ENCODE measurements at places on chromosomes 1 and 21.

DNA sequence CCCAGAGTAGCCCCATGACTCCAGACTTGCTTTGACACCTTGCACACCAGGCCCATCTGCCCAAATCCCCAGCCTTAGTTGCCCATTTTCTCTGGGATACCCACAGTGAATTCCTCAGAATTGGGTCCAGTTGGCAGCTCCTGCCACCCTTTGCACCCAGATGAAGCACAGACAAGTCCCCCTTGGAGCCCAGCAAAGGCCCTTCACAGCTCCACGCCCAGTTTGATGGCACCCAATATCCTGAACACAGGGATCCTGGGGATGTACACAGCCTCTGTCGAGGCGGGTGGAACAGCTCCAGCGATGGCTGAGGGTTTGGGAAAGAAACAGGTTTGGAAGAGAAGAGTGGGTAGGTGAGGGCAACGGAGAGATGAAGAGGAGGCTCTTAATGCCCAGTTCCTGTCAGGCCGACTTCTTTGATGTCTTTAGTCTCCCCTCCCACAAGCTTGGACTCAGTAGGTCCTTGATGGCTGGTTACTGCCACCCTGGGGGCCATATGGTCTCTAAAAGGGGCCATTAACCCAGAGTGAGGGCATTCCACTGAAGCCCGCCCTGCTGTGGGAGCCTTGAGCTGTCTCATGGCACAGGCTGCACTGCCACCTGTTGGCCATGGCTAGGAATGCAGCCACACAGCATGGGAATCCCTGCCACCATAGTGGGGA, 21.7 kb downstream of the TMEM53 start:
- peak; percentile 67 for DNase-seq

GRCh38 chr1:99004254-99004860, 304 bp downstream of the PLPPR5 start:
- DNase-seq, result no peak

GRCh38 chr21:15219039-15219438, 154.2 kb upstream of the NRIP1 start:
- DNase-seq, result no peak

GRCh38 chr1:111141245-111142220, 1.5 kb downstream of the CEPT1 start:
- no peak for DNase-seq

DNA sequence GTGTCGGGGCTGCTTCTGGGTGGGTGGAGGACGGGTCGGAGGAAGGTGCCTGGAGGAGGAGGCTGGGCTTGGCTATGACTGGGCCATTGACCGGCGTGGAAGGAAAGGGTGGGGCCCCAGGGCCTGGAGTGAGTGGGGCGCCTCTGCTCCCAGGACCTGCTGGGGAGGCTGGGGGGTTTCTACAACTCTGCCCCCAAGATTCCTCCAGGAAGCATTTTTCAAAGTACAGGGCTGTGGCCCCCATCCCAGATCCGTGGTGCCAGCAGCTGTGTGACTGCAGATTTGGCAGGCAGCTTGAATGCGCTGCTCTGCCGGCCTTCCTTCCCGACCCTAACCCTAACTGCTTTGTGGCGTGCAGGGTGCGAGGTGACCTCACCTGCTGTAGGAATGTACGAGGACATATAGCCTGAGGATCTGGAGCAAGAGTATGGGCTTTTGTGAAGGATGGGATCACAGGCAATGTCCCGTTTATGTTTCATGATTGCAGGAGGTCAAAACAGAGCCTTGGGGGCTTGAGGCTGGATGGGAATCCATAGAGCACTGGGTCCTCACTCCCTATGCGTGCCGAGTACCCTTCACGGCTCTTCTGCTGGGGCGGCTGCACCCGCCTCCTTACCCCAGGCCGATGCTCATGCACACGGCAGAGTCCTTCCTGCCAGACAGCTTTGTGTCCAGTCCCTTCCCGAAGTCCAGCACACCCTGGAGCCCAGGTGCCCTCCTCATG, 24.7 kb downstream of the TRPM2 start:
- no peak for DNase-seq

DNA sequence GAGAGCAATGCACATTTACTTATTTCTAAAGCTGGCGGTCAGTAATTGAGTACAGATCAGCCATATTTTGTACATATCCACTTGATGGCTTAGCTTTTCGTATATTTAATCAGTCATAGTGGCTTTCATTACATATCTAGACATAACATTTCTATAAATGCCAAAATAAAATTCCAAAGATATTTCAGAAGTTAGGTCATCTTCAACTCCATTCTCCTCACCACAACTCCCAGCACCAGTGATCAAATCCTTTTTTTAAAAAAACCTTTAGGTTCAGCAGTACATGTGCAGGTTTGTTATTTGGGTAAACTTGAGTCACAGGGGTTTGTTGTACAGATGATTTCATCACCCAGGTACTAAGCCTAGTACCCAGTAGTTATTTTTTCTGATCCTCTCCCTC, 53.9 kb upstream of the GNG4 start:
- DNase-seq, result no peak

DNA sequence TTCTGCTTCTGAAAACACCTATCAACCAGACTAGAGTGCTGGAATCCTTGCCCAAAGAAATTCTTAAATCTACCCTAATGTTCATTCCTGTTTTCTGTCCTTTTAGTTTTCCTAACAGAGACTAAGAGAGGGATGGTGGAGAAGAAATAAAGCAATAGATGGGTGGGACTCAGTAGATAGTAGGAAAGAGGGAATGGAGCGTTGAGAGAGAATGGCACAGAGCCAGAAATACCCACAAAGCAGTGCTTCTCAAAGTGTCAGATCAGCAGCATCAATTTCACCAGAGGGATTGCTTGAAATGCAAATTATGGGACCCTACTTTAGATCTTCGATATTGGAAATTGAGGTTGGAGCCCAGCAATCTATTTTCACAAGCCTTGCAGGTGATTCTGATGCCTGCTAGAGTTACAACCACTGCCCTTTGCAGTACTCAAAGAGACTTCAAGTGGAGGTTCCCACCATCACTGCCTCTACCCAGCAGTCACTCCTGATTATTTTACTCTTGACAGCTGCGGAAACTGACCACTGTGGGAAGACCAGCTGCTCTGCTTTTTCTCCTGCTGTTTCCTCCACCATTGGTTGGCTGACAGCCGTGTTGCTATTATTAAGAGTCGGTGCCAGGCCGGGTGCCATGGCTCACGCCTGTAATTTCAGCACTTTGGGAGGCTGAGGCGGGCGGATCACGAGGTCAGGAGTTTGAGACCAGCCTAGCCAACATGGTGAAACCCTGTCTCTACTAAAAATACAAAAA, 11.4 kb upstream of the PRPF3 start:
- DNase-seq, result no peak

GRCh38 chr1:169121146-169121923, 14.8 kb downstream of the ATP1B1 start:
- no peak for DNase-seq

GRCh38 chr1:161225178-161225533, 704 bp upstream of the TOMM40L start:
- no peak for DNase-seq

DNA sequence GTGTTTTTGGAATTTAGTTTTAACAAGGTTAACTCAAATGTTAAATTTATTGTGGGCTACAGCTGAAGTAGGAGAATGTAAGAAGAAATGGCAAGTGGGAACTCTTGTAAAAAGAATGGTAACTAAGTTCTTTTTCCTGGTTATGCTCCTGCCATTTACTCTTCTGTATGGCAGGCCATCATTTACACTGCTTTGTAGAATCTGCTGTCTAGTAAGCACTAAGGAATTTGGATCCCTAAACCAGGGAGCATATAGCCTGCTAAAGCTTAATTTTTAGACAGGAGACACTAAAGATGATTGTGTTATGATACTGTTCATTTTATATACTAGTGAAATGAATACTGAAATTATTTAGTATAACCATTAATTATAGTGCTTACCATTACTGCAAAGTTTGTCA, 85.3 kb downstream of the CAMTA1 start:
- DNase-seq, result no peak

- DNase-seq, result no peak
Observed at GRCh38 chr21:16533692-16534407, 804.1 kb downstream of the USP25 start.

GRCh38 chr1:182048562-182048961, 12.9 kb downstream of the ZNF648 start:
- DNase-seq, result no peak

DNA sequence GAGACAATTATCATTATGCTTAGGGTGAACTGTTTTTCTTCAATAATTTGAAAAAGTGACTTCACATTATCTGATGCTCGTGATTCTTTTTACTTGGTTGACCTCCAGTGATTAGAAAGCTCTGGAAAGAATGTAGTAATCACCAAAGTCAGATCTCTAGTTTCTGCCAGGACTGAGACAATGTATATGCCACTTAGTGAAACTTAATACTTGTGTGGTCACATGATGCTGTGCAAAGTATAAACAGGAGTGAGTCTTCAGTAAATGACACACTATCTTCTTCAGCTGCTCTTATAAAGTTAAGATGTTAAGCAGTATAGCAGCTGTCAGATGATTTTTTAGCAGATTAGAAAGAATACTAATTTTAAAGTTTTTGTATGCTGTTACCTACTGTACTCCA, 17.2 kb downstream of the VCAM1 start:
- DNase-seq, result no peak

- DNase-seq, result no peak
Observed at GRCh38 chr1:110501488-110502132, 17.4 kb downstream of the KCNA10 start.

DNA sequence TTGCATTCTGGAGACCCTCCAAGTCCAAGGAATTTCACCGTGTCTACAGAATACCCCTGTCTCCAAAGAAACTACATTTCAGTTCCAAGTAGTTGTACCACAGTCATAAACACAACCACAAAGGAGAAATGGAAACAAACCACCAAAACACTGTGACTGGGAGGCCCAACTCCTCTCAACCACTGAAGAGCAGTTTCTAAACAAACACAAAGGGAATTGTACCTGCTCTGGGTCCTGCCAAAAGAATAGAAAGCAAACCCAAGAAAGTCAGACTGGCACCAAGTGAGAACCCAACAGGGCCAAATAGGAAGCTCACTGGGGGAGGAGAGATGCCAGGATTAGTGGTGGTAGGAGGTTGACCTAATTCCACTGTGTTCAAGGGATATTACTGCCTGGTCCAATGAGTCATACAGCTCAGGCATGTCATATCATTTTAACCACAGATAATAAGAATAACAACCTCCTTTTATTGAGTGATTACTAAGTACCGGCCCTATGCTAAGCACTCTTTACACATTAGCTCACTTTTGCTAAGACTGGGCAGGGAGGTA, 123.9 kb upstream of the PPP2R5A start:
- DNase-seq, result no peak

DNA sequence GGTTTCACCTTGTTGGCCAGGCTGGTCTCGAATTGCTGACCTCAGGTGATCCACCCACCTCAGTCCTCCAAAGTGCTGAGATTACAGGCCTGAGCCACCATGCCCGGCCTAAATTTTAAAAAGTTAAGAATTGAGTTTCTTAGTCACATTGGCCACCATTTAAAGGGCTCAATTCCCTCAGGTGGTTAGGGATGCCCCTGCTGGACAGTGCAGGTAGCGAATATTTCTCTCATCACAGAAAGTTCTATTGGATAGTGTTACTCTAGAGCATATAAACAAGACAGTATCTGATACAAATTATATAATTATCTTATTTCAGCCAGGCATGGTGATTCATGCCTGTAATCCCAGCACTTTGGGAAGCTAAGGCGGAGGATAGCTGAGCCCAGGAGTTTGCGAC, 320.2 kb downstream of the ZP4 start:
- no peak for DNase-seq
